Activated CD8-positive, alpha-beta memory T cell treated with anti-CD3 and anti-CD28 coated beads for 4 hours (primary cell): ENCODE measurements at places on chromosomes 4 and X.

DNA sequence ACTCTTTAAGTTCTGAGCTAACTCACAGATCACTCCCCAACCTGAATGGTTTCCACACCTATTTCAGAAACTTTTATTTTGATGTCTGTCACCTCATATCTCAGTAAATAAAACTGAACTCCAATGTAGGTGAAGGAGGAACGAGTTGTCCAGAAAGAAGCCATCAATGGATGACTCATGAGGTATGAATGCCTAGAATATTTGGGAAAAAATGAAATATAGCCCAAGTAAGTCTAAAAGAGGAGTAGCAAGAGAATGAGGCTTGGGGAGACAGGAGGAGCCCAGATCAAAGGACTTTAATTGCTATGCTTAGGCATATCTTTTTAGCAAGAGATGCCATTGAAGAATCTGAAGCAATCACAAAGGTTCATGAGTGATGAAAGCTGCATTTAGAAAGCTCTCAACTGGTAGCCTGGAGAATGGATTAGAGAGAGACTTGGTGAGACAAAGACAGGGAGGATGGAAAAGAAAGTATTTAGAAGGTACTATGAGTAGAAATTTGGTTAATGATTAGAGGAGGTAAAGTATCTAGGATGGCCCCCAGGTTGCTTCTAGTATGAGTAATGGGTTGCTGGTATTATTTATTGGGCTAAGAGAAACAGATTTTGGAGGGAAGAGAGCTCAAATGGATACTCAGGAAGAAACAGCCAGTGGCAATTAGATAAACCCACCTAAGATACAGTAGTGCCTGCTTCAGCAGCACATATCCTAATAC lies 39.4 kb downstream of the NOCT start:
- DNase-seq, result no peak

DNA sequence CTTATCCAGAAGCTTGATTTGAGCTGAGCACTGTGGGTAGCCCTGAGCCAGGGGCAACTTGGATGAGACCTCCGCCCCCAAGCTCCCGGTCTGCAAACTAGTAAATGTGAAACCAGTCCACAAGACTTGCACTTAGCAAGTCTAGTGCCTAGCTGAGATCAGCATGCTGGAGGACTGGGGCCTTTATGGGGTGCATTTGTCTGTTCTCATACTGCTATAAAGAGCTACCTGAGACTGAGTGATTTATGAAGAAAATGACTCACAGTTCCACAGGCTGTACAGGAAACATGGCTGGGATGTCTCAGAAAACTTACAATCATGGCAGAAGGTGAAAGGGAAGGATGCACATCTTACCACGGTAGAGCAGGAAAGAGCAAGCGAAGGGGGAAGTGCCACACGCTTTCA lies 42.1 kb upstream of the HOPX start:
- no peak for DNase-seq

DNA sequence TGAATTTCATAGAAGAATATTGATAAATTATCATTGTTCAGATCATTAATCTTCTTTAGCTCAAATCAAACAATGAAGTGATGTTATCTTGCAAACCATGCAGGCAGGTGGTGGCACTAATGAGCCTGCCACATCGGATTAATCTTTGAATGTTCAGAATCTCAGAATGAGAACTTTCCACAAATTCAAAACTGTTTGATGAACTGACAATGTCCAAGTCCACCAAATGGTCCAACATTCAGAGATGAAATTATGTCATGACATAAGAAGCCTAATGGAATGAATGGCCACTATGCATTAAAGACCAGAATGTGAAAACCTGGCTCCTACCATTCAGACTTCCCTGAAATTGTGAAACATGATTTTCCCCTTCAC lies 67.5 kb downstream of the SORBS2 start:
- DNase-seq, result no peak

DNA sequence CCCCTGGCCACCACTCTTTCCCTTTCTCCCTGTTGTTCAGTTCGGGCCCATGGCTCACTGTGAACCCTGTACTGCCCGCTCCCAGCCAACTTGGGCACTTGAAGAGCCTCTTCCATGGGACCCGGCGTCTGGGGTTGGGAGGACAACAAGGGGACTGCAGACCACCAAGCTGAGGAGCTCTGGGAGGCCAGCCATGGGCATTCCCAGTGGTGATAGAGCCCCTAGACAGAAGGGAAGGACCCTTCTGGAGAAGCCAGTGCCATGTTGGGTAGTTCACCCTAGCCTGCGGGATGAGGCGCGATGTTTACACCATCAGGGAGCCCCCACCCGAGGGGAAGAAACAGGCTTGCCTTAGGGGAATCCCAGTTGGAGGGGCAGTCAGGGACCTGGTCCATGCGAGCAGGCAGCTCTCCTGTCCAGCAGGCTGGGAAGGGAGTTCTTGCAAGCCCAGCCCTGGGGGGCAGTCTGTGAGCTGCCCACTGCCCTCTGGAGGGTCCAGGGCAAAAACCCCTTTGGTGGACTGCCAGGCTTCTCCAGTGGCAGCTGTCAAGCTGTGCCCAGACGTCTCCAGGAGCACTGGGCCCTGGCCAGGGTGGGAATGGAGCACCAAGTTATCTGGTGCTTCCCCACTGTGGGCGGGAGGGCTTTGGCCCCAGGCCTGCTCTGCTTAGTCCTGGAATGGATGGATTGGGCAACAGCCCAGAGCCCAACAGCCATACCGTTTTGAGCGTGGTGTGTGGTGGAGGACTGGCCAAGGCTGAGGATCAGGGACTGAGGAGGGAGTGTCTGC lies 23.7 kb upstream of the UBA1 start:
- no peak for DNase-seq

- no peak for DNase-seq
Observed at GRCh38 chr4:44056721-44057151, 391.9 kb downstream of the KCTD8 start.

DNA sequence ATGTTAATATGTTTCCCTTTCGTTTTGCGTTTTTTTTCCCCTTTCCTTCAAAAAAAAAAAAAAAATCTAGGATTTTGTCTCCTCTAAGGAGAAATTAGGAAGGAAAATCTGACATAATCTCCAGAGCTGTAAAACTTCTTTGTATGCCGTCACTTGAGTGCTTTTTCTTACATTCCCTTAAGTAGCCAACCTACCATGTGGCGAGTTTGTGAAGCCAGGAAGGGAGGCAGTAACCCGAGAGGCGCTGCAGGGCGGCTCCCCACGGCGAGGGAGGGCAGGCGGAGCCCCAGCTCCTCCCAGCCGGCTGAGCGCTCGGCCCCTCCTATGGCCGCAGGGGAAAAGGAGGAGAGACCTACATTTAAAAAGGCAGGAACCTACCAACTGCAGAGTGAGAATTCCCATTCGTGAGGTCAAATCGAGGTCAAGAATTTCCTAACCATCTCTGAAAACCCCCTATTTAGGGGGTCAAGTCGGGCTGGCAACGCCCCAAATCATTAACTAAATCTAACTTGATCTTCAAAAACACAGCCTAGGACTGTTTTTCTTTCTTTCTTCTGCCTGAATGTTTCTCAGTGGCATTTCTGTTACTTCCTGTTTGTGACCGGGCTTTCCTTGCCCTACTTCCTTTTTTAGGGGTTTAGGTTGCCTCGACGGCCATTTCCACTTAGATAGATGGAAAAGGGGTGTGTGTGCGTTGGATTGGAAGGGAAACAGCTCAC lies 345.1 kb upstream of the KLF3 start:
- peak; percentile 43 for DNase-seq

DNA sequence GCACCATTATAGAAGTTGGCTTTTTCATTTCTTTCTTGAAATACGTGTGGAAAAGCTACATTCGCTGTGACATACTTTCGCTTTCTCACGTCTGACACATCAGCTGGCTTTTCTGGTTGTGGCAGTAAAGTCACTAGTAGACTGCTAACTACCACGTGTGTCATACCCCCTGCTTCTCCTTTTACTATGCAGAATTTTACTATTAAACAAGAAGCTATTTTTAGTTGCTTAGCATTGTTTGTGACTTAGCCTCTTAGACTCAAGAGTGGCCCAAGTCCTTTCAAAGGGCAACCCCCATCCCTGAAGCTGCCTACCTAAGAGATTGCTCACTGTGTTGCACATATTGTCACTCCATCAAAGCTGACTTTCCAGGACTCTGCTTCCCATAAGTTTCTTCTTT lies 2.1 kb upstream of the IL2 start:
- DNase-seq, result peak; percentile 19

DNA sequence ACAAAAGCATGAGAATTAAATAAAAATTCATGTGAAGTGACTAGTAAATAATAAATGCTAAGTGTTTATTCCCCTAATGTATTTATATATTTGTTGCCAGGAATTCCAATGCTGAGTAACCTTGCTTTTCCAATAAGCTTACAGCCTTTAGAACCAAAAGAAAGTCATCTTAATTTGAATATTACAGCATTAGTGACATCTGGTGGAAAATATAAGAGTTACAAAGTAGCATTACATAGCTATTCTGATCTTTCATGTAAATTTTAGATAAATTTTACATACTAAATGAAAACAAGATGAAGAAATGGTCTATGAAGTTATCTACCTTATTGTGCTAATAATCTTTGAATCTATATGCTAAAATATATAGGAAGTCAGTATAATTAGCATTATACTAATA lies 10.4 kb downstream of the MAD2L1 start:
- DNase-seq, result no peak

DNA sequence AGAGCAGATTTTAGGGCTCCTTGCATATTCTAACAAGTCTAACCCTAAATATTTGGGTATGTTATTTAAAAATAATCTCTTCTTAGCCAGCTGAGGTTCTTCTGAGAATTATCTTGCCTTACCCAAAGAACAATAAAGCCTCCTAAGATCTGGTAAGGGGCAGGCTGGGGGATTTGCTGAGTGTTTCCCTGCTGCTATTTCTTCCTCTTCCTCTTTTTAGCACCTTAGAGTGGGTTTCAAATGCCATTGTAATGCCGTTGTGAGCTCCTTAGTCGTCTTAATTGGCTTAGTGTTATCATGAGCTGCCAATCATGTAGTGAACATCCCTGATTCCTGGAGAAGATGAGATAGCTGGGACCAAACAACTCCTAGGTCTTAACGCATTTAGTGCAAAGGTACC lies 15.4 kb downstream of the STOX2 start:
- no peak for DNase-seq

DNA sequence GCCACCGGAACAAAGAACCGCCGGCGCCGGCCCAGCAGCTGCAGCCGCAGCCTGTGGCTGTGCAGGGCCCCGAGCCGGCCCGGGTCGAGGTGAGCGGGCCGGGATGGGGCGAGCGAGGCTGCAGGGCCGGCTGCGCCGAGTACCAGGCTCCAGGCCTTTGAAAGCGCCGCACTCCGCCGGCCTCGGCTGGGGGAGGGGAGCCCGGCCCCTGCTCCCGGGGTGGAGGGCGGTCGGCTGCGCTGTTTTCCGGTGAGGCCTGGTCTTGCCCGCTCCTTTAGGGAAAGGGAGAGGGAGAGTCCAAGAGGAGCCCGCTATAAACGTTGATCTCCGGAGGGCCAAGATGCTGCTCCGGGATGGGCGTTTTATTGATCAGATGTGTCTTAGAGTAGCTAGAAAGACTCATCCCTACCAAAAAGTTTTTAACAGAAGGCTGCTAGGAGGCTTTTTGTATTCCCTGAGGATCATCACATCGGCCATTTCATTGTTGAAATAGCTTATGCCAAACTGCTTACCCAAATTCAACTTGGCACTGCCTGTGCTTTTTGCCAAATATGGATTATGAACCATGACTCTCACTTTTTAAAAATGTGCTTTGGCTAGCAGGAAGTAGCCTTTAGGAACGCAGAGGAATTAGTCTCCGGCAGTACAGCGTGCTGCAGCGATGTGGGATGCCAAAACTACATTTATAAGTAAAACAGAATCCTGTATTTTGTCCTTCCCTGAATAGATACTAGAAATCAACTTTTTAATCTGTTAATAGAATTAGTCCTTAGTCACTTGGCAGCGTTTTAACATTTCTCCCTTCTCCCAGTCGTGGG lies 760 bp downstream of the TMEM165 start:
- no peak for DNase-seq

- no peak for DNase-seq
Observed at GRCh38 chrX:2342874-2343273, 157.9 kb downstream of the DHRSX start.

DNA sequence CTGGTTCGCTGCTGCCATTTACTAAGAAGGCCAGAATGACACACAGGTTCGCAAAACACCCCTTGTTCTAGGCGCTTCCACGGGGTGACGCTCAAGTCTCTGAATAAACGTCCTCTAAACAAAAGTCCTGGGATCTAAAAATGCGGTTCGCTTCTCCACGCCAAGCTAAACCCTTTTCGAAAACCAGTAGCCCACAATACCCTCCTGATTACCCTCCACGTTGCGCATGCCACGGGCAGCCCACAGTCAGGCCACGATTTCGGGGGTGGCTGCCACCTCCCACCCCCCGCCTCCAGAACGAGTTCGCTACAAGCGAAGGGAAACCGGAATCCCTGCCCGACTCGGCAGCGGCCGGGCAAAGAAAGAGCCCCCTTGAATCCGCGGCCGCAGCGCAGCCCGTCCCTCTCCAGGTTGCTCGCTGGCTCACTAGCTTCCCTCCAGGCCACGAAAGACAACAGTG lies 423 bp downstream of the RPL39 start:
- DNase-seq, result peak; percentile 12

- DNase-seq, result no peak
Observed at GRCh38 chrX:136665258-136665900, 17.4 kb downstream of the CD40LG start.

DNA sequence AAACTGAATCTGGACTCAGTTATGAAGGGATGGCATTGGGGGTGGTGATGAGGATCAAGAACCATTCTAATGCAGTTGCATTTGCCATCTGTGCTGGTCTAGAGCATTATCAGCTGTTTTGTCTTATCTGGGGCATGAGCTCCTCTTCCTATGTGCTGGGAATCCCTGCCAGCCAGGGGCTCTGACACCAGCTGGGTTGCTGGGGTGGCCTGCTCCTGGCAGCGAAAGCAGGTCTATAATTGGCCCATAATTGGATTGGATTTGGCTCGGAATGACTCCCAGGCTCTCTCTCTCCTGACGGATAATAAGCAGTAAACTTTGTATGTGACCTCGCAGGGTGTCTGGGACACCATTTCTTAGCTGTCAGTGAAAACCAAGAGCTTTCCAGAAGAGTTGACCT lies 34.1 kb downstream of the SMPX start:
- DNase-seq, result no peak

- DNase-seq, result no peak
Observed at GRCh38 chrX:16702700-16703599, 9.5 kb downstream of the CTPS2 start.

- no peak for DNase-seq
Observed at GRCh38 chr4:67933755-67934154, 29.5 kb downstream of the TMPRSS11A start.

- DNase-seq, result no peak
Observed at GRCh38 chr4:141833209-141833608, 196.8 kb downstream of the IL15 start.

DNA sequence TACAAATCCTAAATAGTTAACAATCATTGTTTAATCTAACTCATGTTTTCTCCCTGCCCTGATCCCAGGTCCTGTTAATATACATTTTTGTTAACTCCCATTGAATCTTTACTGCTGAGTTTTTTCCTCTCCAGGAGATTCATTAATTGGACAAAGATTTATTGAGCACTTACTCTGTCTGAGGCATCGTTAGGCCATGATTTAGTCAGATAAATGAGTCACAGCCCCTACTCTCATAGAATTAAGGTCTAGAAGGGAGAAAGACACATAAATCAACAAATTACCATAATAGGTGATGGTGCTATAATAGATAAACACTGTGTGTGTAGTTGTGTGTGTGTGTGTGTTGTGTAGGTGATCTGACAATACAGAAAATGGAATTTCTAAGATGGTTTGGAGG lies 112.5 kb downstream of the MAPK10 start:
- DNase-seq, result no peak

GRCh38 chr4:138251938-138252337 lies 9.8 kb upstream of the SLC7A11 start:
- no peak for DNase-seq

GRCh38 chr4:134243742-134244713 lies 42.4 kb upstream of the PABPC4L start:
- no peak for DNase-seq

- no peak for DNase-seq
Observed at GRCh38 chr4:155681886-155682285, 15.2 kb downstream of the GUCY1A1 start.
